HT1080 (cell line): ENCODE measurements at places on chromosomes 16 and 17. TPM values are rescaled to one million over a fixed set of nuclear protein-coding genes. Genes with fewer than 3 reads are reported as not detected.
A peak's percentile ranks its signal among the peaks of the same experiment; 100 is the strongest.

DNA sequence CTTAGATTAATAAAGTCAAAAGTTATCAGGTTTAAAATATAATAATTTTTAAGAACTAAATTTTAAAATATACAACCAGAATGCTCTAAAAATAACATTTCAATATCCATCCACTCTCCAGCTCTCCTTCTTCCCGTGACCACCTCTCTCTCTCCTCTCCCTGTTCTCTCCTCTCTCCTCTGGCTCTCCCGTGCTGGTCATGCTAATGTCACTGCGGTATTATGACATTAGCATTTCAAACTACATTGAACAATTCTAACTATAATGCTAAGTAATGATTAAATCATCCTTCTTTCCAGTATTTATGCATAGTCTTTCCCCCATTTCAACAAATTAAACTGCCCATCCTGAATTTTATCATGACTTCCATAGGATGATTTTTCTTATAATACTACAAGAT lies 154.7 kb downstream of the CEP112 start:
- no peak for DNase-seq

DNA sequence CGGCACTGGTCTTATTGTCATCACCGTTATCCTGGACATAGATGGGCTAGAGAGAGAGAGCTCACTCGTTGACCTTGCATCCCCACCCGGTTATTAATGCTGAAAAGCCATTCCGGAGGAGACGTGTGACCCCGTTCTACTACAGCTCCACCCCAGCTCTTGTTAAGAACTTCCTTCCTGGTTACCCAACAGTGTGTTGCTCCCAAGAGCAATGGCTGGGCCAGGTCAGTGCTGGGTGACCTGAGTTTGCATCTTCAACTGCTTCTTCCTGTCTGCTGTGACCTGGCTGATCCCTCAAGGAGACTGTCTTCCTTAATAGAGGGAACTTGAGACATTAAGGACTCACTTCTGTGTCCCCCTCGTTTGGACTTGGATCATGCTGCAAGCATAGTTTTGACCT lies 96.1 kb upstream of the SDK2 start:
- DNase-seq, result no peak

DNA sequence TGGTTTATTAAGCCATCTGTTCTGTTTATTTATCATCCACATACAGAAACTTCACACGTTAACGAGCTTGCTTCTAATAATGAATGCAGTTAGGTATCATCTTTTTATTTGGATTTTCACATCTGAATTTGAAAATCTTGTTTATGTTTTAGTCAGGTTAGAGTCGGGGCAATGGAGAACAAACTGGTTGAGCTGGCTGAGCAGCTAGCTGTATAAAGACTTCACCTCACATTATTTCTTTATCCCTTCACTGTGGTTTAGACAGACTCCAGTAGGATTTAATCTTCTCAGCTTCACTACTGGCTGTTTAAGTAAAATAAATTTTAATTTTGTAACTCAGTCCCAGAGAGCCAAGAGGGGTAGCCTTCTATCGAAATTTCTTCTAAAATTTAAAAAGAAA lies 415.9 kb downstream of the RBFOX1 start:
- no peak for DNase-seq

The RNF157 gene
- 0.10 and 0.23 TPM in 2 replicates for total RNA-seq

GRCh38 chr17:66379996-66380395 lies 77.6 kb downstream of the PRKCA start:
- DNase-seq, result no peak

DNA sequence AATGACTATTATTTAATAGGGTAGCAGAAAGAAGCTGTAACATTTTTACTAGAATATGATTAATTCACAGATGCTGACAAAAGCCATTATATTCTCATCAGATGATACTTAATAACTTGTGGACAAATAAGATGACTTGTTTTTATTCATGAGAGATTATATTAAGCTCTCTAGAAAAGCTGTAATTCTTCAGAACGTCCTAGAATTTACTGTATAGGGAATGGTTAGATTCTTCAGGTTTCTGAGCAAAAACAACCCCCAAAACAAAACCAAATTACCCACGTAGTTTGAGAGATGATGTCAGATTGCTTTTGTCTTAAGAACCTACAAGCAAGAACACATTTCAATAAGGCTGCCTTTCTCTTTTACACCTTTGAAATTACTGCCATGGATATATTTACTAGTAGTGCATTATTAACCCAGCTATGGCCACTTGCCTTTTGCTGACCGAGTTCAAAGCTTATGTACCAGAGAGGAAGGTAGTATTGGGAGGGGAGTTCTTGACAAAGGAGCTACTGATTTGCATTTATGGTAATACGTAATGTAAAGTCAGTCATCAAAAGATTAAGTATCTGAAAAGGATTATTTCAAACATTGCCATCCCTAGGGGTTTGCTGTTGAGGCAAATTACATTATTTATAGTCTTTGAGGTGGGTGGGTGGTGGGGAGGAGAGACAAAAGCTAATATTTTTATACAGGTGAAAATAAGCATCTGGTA lies 51.7 kb downstream of the NLK start:
- no peak for DNase-seq

The SLC16A6 gene
- total RNA-seq, result 0.16 TPM in 1 of 2 replicates, not detected in the other

GRCh38 chr16:81796583-81797346 lies 17.7 kb downstream of the PLCG2 start:
- no peak for DNase-seq

- no peak for DNase-seq
These were observed 2.0 kb downstream of the DNASE1L2 start for GRCh38 chr16:2238150-2238837.

The TP53TG3 gene
- total RNA-seq, result 2.0 and 3.7 TPM in 2 replicates

DNA sequence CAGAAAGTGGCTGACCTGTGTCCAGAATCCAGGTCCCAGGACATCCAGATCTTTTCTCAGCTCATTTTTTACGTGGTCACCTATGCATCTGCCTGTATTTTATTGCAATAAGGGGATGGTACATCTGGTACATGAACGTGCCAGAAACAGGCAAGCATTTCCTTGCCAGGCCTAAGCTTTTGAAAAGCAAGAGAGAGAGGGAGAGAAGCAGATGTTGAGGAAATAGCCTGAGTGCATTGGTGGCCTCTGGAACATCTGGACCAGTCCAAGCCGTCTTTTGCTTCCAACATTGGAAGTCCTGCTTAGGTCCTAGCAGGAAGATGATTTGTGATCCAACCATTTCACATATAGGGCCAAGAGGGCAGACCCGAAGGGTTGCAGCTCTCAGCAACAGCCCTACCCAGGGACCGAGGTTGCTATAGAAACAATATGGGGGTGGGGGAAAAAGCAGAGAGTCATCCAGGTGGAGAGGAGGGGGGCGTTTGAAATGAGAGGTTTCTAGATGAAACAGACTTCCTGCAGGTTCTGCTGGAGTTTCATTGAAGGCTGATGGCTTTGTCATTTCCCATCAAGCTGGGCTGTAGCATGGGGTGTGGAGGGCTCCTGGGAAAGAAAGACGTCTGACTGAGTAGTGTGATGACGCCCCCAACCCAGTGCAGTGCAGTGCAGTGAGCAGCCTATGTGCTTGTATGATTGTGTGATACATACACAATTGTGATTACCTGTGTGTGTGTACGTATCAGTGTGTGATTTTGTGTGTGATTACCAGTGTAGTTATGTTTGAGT lies 61.6 kb downstream of the SHISA6 start:
- DNase-seq, result no peak

GRCh38 chr16:80509872-80510271 lies 30.9 kb upstream of the DYNLRB2 start:
- DNase-seq, result peak; percentile 17

- no peak for DNase-seq
These were observed 76.6 kb upstream of the DHX40 start for GRCh38 chr17:59488805-59489204.

- DNase-seq, result no peak
These were observed 18.4 kb downstream of the ABCA9 start for GRCh38 chr17:69042308-69042707.

The ADAD2 gene
- total RNA-seq, result not detected in 2 replicates

The ACAP1 gene
- 0.90 and 2.2 TPM in 2 replicates for total RNA-seq

GRCh38 chr17:40884708-40885512 lies at the start of gene KRT20:
Gene KRT20, minus strand, starts transcription at chr17:40885242. Its CDS starts 57 bp downstream, at chr17:40885185.
- no peak for DNase-seq

DNA sequence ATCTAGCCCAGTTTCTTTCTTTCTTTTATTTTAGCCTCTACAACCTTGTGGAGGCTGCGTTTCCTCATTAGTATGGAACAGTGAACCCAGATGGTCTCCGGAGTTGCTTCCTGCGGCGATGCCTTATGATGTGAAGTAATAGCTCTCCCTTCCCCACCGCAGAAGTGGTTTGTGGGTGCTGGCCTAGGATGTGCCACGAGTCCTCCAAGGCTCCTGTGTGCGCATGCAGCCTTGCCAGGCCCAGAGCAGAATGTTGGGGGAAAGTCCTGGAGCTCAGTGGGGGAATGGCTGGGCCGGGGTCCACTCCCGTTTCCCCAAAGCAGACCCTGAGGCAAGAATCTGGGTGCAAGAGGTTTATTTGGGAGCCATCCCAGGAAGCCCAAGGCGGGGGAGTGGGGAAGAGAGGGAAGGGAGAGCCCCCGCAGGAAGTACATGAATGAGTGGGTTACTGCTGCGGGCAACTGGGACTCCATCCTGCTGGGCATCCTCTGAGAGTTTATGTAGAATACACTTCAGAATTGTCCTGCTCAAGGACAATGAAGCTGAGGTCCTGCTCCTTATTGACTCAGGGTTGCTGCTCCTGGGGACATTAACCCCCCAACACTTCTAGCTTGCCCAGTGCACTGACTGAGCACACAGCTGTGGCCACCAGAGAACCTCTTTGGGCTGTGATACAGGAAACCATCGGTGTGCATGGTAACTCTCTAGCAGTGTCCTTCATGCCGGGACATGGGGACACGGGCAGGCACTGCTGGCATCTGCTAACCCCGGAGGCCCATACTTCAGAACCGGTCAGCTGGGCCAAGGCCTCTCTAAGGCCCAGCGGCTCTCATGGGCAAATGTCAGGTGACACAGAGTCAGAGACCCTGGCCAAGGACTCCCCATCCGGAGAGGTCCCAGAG lies 3.7 kb upstream of the HCRT start:
- no peak for DNase-seq

DNA sequence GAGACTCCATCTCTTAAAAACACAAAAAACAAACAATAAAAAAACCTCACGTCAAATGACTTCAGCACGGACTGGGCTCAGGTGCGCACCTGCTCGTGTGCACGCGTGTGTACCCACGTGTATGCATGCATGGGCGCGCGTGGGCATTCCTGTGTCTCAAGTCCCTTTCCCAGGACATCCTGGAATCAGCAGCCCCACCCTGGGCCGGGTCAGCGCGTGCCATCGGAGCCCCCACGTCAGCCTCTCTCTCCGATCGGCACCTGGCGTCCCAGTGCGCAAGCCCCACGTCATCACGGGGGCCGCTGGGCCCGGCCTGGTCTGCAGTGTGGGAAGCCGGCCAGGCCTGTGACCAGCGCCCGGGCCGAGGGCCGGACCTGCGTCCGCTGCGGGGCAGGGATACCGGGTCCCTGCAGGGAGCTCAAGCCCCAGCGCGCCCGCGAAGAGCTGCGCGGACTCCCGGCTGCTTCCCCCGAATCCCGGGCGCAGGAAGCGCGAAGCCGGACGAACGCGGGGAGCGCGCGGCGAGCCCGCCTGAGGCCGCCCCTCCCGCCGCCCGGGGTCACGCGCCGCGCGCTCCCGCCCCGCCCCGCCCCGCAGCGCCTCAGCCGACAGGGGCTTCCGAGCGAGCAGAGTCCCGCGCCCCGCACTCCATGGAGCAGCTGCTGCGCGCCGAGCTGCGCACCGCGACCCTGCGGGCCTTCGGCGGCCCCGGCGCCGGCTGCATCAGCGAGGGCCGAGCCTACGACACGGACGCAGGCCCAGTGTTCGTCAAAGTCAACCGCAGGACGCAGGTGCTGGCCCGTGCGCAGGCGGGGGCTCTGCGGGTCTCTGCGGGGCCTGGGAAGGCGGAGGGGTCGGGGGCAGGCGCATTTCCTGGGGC lies at the start of gene FN3K:
FN3K (plus strand) TSS at position 629 of the 880 bp plus-strand sequence; CDS start at position 651, 22 bp downstream.
- no peak for DNase-seq

DNA sequence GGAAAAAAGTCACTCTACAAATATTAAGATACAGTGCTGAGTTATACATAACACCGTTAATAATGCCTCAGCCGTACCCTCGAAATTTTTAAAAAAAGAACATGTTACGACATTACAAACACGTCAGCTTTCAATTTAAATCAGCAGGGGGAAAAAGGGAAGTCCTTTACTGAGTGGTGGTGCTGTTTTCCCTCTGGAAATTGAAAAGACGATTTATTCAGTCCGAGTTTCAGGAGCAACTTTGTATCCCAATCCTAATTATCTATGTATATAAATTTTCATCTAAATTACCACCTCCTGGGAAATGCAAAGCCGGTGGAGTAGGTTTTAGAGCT lies 1.3 kb downstream of the NETO2 start:
- peak; percentile 8 for DNase-seq

The PRSS33 gene
- not detected in 2 replicates for total RNA-seq

- no peak for DNase-seq
These were observed 36.0 kb downstream of the OSBPL7 start for GRCh38 chr17:47785538-47786123.

DNA sequence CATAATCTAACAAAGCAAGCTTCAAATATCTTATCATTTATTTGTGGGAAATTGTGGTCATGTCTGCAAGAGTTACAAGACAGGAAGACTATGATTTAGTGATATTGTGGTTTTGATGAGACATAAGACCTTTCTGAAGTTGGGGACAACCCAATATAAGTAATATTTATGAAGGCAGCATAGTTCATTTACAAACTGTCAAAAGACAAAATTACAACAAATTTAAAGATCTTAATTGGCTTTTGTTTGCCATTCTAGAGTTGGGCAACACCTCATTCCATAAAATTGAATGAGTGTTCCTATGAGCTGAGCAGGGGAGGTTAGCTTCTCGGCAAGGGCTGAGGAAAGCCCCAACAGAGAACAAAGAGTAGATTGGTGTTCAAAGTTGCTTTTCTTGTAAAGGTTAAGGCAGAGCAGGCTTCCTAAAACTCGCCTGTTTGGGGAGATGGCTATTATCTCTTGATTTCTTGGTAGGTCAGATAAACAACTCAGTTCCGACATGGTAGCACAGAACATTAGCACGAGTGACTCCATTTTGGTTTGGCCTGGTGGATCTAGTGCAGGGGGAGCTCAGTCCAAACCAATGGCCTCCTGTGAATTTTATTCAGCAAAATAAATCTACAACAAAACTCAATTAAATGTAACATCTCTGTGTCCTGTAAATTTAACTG lies 10.9 kb upstream of the MMD start:
- DNase-seq, result peak; percentile 46

- DNase-seq, result no peak
These were observed 57.0 kb downstream of the TOX3 start for GRCh38 chr16:52489894-52490293.

DNA sequence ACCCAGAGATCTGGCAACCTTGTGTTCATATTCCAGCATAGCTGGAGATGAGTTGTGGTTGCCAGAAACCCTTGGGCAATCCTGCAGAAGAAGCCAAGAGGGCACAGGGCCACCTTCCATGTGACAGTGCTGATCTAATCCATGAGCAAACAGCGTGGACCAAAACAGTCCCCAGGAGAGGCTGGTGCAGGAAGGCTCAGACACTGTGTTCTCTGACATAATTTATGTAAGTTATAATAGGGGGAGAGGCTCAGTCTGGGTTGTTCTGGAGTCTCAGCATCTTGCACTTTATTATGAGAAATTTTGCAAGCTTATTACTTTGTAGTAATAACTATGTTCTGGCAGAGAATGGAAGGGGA lies 273.9 kb downstream of the HAPSTR1 start:
- no peak for DNase-seq

The NPIPA8 gene
- total RNA-seq, result not detected in 2 replicates
